ENCODE measurements at places on chromosomes 1 and 21.

DNA sequence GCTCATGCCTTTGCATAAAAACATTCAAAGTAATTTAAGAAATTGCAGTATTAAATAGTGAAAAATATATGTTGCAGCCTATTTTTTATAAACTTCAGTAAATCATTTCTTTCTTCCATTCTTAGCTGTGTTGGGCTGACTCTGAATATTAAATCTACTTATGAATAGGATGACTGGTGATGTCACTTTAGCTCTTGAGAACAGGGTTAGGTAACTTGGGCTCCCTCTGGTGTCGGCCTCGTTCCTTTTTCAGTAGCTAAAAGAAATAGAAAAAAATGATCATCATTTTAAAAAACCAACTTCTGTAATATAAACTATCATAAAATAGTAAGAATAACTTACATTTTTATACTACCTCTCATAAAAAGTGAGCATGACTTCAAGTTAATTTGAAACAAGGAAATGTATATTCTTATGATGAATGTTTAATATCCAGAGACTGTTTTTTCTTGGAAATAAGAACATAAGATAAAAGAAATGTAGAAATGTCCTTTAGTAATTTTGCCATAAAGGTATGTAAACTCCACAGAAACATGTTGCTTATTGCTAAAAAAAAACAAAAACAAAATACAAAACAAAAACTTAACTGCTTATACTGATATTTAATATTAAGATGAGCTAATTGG lies 26.8 kb upstream of the NCAM2 start:
- no peak for DNase-seq

GRCh38 chr1:221855156-221855555 lies 113.3 kb upstream of the DUSP10 start:
- DNase-seq: no peak

DNA sequence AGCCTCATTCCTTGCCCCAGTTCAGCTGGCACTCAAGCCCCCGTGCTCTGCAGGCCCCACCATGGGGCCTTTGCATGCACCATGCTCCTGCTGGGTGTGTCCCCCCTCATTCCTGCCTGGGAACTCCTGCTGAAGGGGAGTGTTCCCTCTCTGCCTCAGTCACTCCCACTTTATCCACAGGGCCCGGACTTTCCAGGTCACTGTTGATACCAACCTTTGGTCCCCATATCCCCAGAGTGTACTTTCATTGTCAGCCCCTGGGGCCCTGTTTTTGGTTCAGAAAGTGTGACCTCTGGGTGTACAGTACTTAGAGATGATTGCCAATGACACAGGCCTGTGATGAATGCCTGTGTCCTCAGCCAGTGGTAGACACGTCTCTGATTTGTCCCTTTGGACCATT lies 2.9 kb downstream of the TTC22 start:
- DNase-seq: no peak

- no peak for DNase-seq
Measured at GRCh38 chr1:201419256-201419655, 2.3 kb downstream of the TNNI1 start.

GRCh38 chr1:111647736-111648135 lies 28.1 kb downstream of the RAP1A start:
- no peak for DNase-seq

DNA sequence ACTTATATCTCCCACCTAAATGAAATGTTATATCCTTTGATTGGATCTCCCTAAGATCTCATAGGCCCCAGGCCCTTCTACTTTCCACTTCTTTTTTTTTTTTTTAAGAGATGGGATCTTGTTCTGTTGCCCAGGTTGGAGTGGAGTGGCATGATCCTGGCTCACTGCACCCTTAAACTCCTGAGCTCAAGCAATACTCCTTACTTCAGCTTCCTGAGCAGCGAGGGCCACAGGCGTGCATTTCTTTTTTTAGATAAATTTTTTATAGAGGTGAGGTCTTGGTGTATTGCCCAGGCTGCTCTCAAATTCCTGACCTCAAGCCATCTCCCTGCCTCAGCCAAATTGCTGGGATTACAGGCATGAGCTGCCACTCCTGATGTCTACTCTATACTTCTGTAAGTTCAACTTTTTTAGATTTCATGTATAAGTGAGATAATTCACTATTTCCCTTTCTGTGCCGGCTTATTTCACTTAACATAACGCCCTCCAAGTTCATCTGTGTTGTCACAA lies 987.5 kb upstream of the NCAM2 start:
- no peak for DNase-seq

All from GOT3 (cell line).